ENCODE measurements at places on chromosomes 1 and 21. TPM values are rescaled to one million over a fixed set of nuclear protein-coding genes. Genes with fewer than 3 reads are reported as not detected.

DNA sequence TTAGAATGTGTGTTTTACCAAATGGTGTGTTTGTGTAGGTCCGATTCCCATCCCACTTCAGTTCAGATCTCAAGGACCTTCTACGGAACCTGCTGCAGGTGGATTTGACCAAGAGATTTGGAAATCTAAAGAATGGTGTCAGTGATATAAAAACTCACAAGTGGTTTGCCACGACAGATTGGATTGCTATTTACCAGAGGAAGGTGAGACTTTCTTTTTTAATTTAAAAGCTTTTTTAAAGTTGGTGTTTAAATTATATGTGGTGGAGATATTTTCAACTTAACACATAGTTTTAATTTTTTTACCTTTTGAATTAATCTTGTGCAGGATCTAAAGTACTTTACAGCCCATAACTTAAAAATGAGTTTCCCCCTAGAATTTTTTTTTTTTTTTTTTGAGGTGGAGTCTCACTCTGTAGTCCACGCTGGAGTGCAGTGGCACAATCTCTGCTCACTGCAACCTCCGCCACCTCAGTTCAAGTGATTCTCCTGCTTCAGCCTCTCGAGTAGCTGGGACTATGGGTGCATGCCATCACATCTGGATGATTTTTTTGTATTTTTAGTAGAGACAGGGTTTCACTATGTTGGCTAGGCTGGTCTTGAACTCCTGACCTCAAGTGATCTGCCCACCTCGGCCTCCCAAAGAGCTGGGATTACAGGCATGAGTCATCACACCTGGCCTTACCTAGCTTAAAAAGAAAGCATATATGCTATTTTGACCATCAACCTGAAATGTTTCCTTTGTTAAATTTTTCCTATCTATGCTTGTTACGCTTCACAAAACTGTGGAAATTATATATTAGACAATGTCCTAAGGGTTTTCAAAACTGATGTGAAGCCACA is 70.3 kb downstream of the PRKACB start:
- DNase-seq, result no peak

GRCh38 chr1:209455661-209456358 is 127.7 kb upstream of the CAMK1G start:
- no peak for DNase-seq

DNA sequence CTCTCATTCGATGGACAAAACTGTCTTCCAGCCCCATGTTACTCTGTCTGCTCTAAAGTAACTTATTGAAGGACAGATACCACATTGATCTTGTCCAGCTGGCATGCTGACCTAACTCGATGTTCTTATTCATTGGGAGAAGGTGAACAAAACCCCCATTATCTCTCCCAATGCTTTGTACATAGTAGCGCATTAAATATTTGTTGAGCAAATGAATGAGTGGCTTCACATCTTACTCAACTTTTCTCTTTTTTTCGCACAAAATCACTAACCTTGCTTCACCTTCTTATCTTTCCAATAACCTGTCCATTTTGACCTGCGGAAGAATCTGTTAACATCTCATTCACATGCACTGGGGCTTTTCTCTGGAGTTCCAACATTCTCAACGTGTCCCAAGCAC is 18.3 kb downstream of the MAB21L3 start:
- no peak for DNase-seq

GRCh38 chr1:71252900-71253299 is 172.1 kb upstream of the ZRANB2 start:
- no peak for DNase-seq

- DNase-seq, result no peak
Measured at GRCh38 chr1:93743465-93743864, 61.8 kb upstream of the BCAR3 start.

BTBD8 gene
- total RNA-seq, result 10.8 TPM

All from fibroblast of lung (primary cell).